ENCODE measurements at places on chromosomes 2 and 18. TPM values are rescaled to one million over a fixed set of nuclear protein-coding genes. Genes with fewer than 3 reads are reported as not detected.

DNA sequence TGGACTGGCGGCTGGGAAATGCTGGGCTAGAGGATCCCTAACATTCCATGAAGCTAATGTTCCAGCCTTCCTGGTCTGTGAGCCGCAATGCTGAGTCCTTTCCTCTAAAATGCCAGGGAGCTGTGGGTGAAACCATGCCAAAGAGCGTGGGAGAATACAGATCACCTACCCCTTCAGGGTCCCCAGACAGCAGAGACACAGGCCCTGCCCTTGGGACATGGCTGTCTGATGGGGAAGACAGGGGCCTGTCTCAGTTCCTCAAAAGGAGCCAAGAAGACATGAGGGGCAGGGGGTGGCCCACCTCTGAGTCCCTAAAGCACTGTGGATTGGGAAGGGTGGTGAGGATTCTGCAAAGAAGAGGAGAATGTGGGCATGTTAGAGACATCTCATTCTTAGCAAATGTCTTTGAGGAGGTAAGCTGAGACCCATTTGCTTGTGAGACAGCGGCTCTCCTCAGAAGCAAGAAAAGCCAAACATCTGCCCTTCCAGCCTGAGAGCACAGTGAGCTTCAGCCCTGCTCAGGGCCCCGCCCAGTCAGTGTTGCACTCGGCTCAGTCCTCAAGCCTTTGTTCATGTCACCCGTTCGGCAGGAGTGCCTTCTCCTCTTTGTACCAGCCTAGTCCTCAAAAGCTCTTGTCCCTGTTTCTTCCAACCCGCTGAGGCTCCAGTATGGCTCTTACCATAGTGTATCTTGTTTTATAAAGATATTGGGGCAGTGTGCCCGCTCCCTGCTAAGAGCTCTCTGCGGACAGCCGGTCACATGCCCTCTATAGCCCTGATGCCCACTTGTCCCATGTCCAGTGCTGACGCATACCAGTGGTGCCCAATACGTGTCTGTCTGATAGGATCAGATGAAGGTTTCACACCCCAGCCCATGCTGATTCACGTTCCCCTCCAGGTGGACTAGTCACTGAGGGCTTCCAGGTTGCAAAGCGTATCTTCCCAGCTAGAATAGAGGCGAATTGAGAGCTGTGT, 286.2 kb downstream of the CYP26B1 start:
- H3K27ac ChIP-seq = no peak overlapping the region
- H3K27me3 ChIP-seq = no peaks in the 10 kb centered on the region
- H3K4me1 ChIP-seq = no peaks in the 10 kb centered on the region
- H3K4me3 ChIP-seq = no peak overlapping the region
- no peak for DNase-seq

DNA sequence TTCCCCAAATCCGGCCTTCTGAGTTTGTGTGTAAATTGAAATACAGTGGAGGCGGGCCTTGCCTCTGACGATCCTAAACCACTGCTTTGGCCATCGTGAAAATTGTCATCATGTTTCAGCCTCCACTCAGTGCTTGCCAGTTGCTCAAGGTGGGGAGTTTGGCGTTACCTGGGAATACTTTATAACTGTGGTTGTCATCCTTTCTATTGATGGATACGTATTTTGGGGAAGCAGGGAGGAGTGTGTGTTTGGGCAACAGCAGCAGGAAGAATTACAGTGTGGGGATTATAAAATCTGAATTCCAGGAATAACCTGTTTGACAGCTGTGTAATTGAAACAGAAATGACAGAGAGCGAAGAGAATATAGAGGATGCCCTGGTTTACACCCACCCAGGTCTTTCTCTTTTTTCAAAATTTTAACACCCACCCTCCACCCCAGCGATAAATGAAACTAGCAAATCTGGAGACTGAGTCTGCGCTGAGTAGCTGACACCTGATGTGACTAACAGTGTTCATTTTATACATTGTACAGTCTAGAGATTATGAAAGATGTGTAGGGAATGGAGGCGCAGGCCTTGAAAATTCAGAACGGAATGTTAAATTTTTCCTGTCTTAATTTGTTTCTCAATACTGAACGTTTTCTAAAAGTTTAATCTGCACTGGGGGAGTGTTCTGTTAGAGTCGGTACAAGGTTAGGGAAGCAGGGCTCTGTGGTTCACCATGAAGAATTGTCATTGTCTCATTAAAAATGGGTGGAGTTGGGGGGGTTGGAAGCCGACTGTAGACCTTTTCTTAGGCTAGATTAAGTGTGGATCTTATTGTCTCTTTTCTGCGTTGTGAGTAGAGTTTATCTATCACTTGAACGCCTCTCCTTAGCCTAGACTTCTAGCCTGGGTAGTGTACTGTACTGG, 1.6 kb downstream of the MAP4K4 start:
- H3K27me3 ChIP-seq = peaks cover 5% of the 10 kb centered on the region
- H3K36me3 ChIP-seq = no peaks in the 10 kb centered on the region
- H3K27ac ChIP-seq = peak overlapping the region; percentile 59

GRCh38 chr2:31000970-31001369, 137.3 kb downstream of the GALNT14 start:
- H3K4me1 ChIP-seq = no peaks in the 10 kb centered on the region
- H3K36me3 ChIP-seq = no peaks in the 10 kb centered on the region
- H3K4me3 ChIP-seq = no peak overlapping the region
- H3K27me3 ChIP-seq = no peaks in the 10 kb centered on the region
- no peak overlapping the region for H3K27ac ChIP-seq

SCYGR4 gene
- not detected for total RNA-seq

DNA sequence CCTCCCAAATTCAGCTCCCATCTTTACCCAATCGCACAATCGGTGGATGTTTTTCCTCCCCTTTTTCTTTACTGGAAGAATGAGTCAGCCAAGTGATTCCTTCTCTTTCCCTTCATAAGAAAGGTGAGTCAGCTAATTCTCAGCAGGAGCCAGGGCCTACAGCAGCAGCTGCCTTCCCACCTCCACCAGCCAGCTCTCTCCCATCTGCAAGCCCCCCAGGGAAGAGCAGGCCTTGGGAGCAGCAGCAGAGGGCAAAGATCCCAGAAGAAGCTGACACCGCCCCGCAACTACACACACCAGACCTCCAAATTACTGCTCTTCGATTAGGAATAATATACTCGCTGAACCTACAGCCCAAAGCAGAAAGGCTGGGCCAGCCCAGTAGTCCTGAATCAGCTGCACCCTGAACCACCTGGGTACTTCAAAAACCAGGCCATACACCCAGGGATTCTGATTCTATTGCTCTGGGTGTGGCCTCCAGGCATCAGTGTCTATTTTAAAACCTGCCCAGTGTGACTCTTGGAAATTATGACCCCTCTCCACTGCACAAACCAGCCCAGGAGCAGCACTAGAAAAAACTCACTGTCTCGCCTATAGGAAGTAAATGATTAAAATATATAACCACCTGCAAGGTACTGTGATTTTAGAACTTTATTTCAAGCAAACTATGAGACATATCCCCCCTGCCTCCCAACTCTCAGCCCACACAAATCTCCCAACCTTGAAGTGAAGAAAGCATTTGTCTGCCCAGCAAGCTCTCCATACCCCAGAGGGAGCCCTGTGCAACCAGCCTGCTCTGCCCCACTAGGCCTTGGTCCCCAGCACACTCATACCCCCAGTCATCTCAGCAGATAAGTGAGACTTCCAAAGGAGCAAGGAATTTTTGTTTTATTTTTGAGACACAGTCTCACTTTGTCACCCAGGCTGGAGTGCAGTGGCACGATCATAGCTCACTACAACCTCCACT, 7.3 kb downstream of the SFXN5 start:
- no peaks in the 10 kb centered on the region for H3K36me3 ChIP-seq
- peaks cover 3% of the 10 kb centered on the region for H3K4me1 ChIP-seq
- no peak for DNase-seq
- no peaks in the 10 kb centered on the region for H3K27me3 ChIP-seq

DNA sequence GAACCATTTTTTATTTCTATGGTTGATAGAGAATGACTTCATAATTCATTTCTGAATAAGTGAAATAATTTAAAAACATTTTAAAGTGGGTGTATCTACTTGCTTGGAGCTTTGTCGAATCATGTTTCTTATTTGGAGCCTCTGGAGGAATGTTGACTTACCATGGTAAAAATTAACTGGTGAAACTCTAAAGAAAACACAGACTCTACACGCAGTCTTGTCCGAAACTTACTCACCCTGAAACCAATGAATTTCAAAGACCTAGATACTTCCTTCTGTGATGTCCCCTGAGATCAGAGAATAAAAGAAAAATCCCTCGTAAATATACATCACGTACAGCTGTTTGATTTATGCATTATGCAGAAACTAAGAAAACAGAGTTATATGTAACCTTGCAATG, 665.2 kb upstream of the NRXN1 start:
- H3K4me1 ChIP-seq = no peaks in the 10 kb centered on the region
- H3K27ac ChIP-seq = no peak overlapping the region
- no peaks in the 10 kb centered on the region for H3K36me3 ChIP-seq
- no peak for DNase-seq
- H3K4me3 ChIP-seq = no peak overlapping the region
- no peaks in the 10 kb centered on the region for H3K27me3 ChIP-seq

SPHKAP gene
- total RNA-seq = 1.4 TPM

DNA sequence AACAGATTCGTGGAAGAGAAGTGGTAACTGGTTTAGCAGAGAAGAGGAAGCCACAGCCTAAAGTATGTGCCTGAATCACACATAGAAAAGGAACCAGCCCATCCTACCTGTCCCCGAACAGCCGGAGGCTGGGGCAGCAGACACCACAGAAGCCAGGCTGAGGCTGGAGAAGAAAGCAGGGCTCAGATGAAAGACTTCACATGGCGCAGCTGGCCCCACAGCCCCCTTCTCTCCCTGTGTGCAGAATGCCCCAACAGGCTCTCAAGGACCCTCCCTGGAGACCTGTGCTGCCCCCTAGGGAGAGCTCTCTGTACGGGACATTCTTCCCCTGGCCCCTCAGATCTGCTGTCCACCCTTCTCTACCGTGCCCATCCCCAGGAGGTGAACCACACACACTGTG, 83.5 kb upstream of the RAB12 start:
- no peaks in the 10 kb centered on the region for H3K4me1 ChIP-seq
- H3K27ac ChIP-seq = no peak overlapping the region
- H3K36me3 ChIP-seq = no peaks in the 10 kb centered on the region
- no peaks in the 10 kb centered on the region for H3K27me3 ChIP-seq
- no peak overlapping the region for H3K4me3 ChIP-seq

- no peaks in the 10 kb centered on the region for H3K4me1 ChIP-seq
- H3K27ac ChIP-seq = no peak overlapping the region
These were observed 128.5 kb downstream of the STK39 start for GRCh38 chr2:168118733-168119514.

UPP2 gene
- total RNA-seq = not detected

DNA sequence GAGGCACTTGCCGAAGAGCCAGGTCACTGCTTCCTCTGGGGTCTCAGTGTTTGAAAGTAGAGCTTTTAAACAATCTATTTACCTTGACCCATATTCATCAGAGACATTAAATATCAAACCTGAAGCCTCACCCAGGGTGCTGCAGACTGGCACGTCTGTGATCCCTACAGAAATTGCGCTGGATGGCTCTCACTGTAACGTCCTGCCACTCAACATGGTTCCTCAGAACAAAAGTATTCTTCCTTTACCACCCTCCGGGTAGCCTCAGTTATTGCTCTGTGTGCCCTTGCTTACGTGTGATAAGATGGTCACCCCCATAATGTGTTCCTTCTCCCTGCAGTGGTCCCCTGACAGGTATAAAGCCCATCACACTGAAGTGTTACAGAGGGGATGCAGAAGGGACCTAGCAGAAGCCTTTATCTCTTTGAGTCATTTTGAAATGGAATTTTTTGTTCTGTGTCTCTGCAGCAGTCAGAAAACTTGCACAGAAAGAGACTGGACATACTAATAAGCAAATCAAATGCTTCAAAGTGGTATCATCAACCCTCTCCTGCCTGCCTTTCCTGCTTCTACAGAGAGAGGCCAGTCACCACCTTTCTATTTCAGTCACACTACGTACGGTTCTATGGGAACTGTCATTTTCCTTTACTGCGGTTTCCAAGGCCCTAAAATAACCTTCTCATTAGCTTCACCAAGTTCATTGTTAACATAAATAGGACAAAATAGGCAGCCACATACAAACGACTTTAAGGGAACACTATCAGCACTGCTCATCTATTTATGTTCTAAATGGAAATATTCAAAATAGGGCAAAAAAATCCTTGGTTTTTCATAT, 86.8 kb downstream of the METTL8 start:
- no peak overlapping the region for H3K27ac ChIP-seq
- H3K4me1 ChIP-seq = peaks cover 5% of the 10 kb centered on the region
- H3K36me3 ChIP-seq = no peaks in the 10 kb centered on the region
- DNase-seq = no peak
- no peak overlapping the region for H3K4me3 ChIP-seq

- no peaks in the 10 kb centered on the region for H3K36me3 ChIP-seq
- H3K27me3 ChIP-seq = no peaks in the 10 kb centered on the region
- peak; percentile 9 for DNase-seq
- H3K4me3 ChIP-seq = peak overlapping the region; percentile 95
- H3K4me1 ChIP-seq = peaks cover 6% of the 10 kb centered on the region
These were observed 995 bp downstream of the MBD5 start for GRCh38 chr2:148021886-148022285.

- H3K36me3 ChIP-seq = no peaks in the 10 kb centered on the region
- H3K27me3 ChIP-seq = peaks cover 48% of the 10 kb centered on the region
- peak overlapping the region; percentile 27 for H3K4me3 ChIP-seq
- DNase-seq = no peak
- H3K4me1 ChIP-seq = no peaks in the 10 kb centered on the region
These were observed 742 bp downstream of the PXDN start for GRCh38 chr2:1743396-1744150.

DNA sequence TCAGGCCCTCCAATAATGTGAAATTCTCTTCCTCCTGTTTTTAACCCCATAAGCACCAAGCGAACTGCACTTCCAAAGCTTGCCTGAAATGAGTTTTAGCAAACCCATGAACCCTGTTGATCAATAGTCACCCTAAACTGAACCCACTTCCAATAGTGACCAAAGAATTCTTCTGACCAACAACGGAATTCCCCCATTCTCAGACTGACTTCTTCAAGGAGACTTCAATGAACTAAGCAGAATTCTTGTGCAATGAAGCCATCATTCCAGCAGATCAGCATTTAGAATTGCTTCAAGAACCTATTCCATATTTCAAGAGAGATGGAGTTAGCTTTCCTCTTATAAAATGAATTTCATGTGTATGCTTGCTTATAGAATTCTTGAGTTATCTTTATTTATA, 176.9 kb upstream of the FN1 start:
- H3K4me3 ChIP-seq = no peak overlapping the region
- H3K4me1 ChIP-seq = no peaks in the 10 kb centered on the region
- no peaks in the 10 kb centered on the region for H3K27me3 ChIP-seq
- no peak overlapping the region for H3K27ac ChIP-seq
- H3K36me3 ChIP-seq = no peaks in the 10 kb centered on the region
